ENCODE measurements at places on chromosomes 1 and 21. TPM values are rescaled to one million over a fixed set of nuclear protein-coding genes. Genes with fewer than 3 reads are reported as not detected.

GRCh38 chr1:179550746-179551682 lies 24.7 kb downstream of the NPHS2 start:
- no peaks in the 10 kb centered on the region for H3K36me3 ChIP-seq
- no peak overlapping the region for H3K4me3 ChIP-seq
- no peaks in the 10 kb centered on the region for H3K27me3 ChIP-seq
- no peaks in the 10 kb centered on the region for H3K4me1 ChIP-seq
- no peak overlapping the region for H3K27ac ChIP-seq

DNA sequence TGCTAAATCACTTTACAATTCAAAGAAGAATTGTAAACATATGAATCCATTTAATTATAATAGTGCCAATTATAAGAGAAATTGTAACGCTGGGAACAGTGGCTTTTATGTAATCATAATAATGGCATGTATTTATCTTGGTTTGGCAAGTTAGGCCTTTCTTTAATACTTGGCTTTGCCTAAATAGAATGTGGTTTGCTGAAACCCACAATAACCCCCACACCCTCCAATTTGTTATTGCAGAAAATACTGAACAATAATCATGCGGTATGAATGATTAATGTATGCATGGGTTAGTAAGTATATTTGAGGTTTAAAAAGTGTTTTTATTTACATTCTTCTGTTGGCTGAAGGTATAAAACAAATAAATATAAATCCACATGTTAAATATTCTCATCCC lies 138.2 kb downstream of the NFIA start:
- no peak overlapping the region for H3K27ac ChIP-seq
- peaks cover 9% of the 10 kb centered on the region for H3K4me1 ChIP-seq

DNA sequence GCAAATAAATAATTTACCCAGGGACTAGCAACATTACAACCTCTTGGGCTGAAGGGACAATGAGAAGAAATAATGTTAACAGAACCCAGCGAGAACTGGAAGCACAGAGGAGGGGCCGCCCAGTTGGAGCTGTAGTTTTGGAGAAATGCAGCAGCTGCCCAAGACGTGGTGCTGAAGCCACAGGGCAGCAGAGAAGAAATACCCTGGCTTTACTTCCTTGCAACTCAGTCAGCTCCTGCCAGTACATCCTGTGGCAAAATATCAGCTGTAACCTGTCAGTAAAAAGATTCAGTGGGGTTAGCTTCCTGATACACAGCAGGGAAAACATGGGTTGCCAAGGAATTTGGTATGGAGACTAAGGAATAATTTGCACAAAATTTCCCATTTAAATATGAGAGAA lies 283.6 kb upstream of the USP25 start:
- H3K4me1 ChIP-seq = peaks cover 36% of the 10 kb centered on the region
- no peaks in the 10 kb centered on the region for H3K27me3 ChIP-seq
- DNase-seq = no peak
- no peaks in the 10 kb centered on the region for H3K36me3 ChIP-seq
- no peak overlapping the region for H3K4me3 ChIP-seq

DNA sequence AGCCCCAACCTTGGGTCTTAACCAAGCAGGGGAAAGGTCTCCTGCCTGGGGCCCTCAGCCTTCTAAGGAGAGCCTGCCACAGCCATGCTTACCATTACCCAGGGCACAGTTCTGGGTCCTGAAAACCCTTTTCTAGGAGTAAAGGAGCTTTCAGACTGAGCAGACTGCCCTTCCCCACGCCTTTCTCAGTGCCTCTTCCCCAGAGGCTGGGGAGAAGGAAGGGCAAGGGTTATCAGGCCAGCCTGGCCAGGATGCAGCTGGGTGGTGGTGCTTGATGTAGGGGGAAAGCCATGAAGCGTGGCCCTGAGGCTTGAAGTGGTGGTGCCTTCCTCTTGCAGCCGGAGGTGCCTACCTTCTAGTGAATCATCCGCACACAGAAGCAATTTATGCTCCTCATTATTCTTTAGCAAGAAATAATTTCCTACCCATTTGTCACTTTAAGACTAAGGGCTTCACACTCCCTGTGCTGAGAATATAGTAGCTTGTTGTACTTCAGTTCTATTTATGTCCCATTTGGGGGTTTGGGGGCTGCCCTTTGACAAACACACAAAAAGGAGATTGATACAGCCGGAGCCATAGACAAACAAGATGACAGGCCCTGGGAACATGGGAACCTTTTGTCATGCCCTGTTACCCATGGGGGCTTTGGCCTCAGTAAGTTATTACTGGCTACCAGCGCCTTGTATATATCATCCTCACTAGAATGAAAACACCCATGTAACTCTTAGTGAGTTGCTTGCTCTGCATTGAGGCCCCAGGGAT lies 40.7 kb downstream of the MAN1C1 start:
- no peaks in the 10 kb centered on the region for H3K27me3 ChIP-seq
- peak overlapping the region; percentile 70 for H3K27ac ChIP-seq
- no peak overlapping the region for H3K4me3 ChIP-seq
- peaks cover 76% of the 10 kb centered on the region for H3K4me1 ChIP-seq
- H3K36me3 ChIP-seq = peaks cover 9% of the 10 kb centered on the region
- DNase-seq = peak; percentile 88

GRCh38 chr1:238129677-238130076 lies 239.0 kb upstream of the ZP4 start:
- H3K4me1 ChIP-seq = no peaks in the 10 kb centered on the region
- H3K36me3 ChIP-seq = no peaks in the 10 kb centered on the region
- no peak for DNase-seq

The PSRC1 gene
- 8.7 TPM for total RNA-seq

The TMIGD3 gene
- total RNA-seq = 14.2 TPM
